ENCODE measurements at places on chromosomes 2 and 18.

DNA sequence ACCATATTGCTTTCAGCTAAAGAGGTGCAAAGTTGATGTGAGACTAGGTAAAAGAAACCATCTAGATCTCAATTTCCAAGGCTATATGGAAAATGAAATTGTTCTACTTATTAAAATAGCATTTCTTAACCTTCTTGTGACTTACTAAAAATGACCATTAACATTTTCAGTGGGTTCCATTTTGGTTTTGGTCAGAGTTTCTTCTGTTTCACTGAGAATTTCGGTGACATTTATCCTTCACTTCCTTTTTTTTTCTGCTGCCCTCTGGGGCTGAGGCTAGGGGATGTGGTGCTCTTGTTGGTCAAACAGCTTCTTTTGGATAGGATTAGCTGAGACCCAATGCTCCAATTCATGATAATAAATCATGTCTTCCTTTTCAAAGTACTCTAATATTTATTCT, 44.3 kb upstream of the REL start:
- DNase-seq = no peak

GRCh38 chr18:48193521-48194492, 215.4 kb downstream of the ZBTB7C start:
- DNase-seq = no peak

- DNase-seq = no peak
Measured at GRCh38 chr2:165294912-165295311, 55.7 kb downstream of the SCN2A start.

- no peak for DNase-seq
Measured at GRCh38 chr2:8453904-8454302, 228.0 kb upstream of the ID2 start.

DNA sequence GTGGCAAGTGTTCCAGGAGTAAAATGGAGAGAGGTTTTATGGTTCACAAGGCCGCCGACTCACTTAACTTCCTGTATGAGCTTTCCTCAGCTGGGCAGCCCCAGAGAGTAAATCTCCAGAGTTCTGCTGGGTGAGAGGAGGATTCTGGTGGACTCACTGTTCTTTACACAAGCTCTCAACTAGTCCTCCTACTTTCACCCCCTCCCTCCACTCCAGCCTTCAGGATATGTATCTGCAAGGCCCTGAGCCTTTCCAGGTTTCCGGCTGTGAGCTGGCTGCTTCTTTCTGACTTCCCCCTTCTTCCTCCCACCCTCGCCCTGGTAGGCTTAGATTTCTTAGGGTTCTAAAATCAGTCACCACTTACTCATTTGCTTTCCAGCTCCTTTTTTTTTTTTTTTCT, 34.0 kb downstream of the EML6 start:
- DNase-seq = no peak

- DNase-seq = no peak
Measured at GRCh38 chr2:76157531-76157930, 446.8 kb upstream of the GCFC2 start.

DNA sequence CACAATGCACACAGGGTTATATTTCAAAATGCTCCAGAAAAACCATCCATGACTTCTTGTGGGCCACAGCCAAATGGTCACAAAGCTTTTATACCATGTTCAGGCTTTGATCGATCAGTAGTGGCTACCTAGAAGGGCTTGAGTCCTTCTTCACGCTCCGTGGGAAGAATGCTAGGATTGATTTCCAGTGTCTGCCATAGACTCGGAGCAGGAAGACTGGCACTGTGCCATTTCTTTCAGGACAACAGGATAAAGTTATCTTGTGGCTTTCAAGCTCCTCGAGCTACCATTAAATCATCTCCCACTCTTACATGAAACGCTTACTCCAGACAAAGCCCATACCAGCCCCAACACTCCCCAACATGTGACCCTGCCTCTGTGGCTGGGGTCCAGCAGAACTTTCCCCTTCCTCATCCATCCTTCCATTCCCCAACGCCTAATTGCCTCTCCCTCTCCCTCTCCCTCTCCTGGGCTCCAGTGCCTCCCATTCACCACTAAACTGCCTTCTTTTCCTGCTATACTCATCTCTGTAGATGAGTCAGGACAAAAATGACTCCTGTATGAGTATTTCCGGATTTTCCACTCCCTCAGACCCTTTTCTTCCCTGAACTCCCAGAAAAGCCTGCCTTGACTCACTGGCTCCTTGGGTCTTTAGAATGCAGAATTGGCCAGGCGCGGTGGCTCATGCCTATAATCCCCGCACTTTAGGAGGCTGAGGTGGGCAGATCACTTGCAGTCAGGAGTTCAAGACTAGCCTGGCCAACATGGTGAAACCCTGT, 40.9 kb downstream of the ADD2 start:
- no peak for DNase-seq

DNA sequence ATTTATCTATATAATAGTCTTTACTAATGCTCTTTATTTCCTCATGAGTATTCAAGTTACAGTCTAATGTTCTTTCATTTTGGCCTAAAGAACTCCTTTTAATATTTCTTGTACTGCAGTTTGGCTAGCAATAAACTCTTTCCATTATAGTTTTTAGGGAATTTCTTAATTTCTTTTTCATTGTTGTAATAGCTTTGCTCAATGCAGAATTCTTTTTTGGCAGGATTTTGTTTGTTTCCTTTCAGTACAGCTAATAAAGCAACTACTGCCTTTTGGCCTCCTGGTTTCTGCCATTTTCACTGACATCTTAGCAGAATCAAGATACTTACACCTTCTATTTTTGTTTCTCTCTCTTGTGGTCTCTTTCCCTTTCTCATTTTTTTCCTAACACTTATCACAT, 390.4 kb upstream of the RGPD4 start:
- DNase-seq = no peak

DNA sequence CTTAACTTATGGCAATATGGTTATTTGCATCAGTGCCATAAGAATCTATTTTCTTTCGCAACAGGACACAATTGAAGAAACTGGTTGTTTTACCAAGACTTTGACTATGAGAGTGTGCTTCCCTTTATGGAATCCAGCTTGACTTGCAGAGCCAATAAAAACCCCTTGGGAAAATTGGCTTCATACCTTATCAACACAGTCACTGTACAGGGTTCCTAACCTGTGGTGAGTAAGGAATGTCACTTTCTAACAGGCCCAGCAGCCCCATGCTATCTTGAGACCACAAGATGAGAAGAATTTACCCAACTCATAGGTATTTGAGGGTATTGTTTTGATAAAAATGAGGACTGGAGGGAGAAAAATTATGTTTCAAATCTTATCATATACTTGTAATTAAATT, 418.5 kb upstream of the MAP2 start:
- no peak for DNase-seq

GRCh38 chr2:66387016-66387753, 47.7 kb upstream of the MEIS1 start:
- no peak for DNase-seq

DNA sequence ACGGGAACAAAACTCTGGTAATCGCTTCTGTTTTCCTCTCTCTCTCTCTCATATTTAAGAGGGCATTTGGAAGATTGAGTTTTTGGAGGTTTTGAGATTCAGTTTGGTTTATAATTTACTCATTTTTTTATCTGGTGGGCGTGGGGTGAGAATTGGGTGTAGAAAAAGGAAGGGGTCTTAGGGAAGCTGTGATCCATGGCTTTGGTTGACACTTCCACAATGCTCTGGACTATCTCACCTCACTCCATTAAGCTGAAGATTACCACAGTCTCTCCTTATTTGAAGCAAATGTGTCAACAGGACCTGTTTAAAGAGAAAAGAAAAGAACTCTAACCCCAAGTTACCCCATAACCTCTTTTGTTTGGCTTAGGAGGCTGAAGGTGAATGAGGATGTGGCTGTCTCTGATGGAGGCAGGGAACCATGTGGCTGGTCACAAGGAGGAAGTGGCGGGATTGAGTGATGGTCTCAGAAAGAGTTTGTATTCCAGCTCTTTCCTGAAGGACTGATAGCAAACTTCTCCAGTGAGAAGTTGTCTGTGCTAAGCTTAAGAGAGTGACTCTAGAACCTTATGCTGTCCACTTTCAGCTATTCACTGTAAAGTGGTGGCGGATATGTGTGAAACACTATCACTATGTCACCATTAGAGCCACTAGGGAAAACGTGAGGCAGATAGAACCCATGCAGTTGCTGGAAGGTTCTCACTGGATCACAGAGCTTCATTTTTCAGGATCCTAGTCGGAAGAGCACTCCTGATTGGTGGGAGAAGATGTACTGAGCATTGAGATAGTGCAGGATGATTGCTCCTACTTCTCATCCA, 934 bp downstream of the ZNF804A start:
- DNase-seq = no peak
